ENCODE measurements at places on chromosomes 11 and 22. TPM values are rescaled to one million over a fixed set of nuclear protein-coding genes. Genes with fewer than 3 reads are reported as not detected.

XRCC6 gene
- 248 TPM for total RNA-seq

OSM gene
- total RNA-seq, result not detected

CSF2RB gene
- 6.0 TPM for total RNA-seq

OR4S2 gene
- total RNA-seq, result not detected

SCGB1D2 gene
- total RNA-seq, result not detected

FGF3 gene
- not detected for total RNA-seq

FIBIN gene
- not detected for total RNA-seq

HBD gene
- total RNA-seq, result not detected

SYT7 gene
- not detected for total RNA-seq

DERL3 gene
- 16.3 TPM for total RNA-seq

RIMBP3C gene
- total RNA-seq, result 0.65 TPM

BEST1 gene
- 1.9 TPM for total RNA-seq

MCHR1 gene
- total RNA-seq, result not detected

CCDC87 gene
- 0.22 TPM for total RNA-seq

MS4A6E gene
- not detected for total RNA-seq

SEPTIN3 gene
- total RNA-seq, result not detected

APOBEC3G gene
- total RNA-seq, result 6.5 TPM

SLC6A5 gene
- total RNA-seq, result not detected

TPST2 gene
- 61.4 TPM for total RNA-seq

KCTD21 gene
- total RNA-seq, result 1.8 TPM

CHRNA10 gene
- total RNA-seq, result 6.0 TPM

ZMAT5 gene
- total RNA-seq, result 22.4 TPM

MS4A3 gene
- total RNA-seq, result not detected

KCNQ1 gene
- total RNA-seq, result not detected

NNMT gene
- not detected for total RNA-seq

LRRC10B gene
- total RNA-seq, result 1.0 TPM

MPEG1 gene
- 59.6 TPM for total RNA-seq

CSNK2A3 gene
- 0.56 TPM for total RNA-seq

OR56A1 gene
- total RNA-seq, result not detected

MLC1 gene
- not detected for total RNA-seq

OTUB1 gene
- total RNA-seq, result 61.7 TPM

GLB1L3 gene
- total RNA-seq, result not detected

FAM180B gene
- total RNA-seq, result not detected

SYT9 gene
- not detected for total RNA-seq

GGTLC3 gene
- not detected for total RNA-seq

BAIAP2L2 gene
- total RNA-seq, result 0.22 TPM

OR51I1 gene
- not detected for total RNA-seq

MMP1 gene
- total RNA-seq, result not detected

WBP2NL gene
- 0.19 TPM for total RNA-seq

SLN gene
- not detected for total RNA-seq

IRAG1 gene
- not detected for total RNA-seq

C1QTNF4 gene
- total RNA-seq, result not detected

Measured in Karpas-422 (cell line).